ENCODE measurements at places on chromosomes 2 and 18.

DNA sequence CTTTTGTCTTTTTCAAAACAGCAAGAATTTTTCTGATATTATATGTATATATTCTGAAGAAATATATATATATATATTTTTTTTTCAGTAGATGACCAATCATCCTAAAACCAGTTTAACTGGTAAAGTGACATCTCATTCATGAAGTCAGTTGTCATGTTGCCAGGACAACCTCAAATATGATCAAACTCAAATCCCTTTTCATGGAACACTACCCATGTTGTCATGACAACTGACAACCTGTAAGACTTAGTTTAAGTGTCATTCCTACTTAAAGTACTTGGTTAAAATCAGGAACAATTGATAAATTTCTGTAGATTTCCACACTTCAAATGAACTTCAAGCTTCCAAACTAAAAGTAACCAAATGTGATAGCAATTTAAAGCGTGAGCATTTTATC is 101.8 kb upstream of the ERBB4 start:
- no peak for DNase-seq

DNA sequence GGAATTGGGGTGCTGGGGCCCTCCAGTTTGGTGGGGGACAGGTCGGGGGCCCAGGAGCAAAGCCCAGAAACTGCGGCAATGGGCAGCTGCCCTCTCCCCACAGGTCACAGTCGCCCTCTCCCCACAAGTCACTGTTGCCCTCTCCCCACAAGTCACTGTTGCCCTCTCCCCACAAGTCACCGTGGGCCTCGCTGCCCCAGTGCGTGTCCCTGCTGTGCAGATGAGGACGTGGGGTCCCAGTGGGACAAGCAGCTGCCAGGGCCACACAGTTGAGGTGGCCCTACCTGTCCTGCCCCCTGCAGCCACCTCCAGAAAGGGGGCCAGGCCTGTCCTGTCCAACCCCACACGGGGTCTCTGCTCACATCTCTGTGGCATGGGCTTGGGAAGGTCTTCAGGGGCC is 13.0 kb upstream of the AGXT start:
- DNase-seq: no peak

DNA sequence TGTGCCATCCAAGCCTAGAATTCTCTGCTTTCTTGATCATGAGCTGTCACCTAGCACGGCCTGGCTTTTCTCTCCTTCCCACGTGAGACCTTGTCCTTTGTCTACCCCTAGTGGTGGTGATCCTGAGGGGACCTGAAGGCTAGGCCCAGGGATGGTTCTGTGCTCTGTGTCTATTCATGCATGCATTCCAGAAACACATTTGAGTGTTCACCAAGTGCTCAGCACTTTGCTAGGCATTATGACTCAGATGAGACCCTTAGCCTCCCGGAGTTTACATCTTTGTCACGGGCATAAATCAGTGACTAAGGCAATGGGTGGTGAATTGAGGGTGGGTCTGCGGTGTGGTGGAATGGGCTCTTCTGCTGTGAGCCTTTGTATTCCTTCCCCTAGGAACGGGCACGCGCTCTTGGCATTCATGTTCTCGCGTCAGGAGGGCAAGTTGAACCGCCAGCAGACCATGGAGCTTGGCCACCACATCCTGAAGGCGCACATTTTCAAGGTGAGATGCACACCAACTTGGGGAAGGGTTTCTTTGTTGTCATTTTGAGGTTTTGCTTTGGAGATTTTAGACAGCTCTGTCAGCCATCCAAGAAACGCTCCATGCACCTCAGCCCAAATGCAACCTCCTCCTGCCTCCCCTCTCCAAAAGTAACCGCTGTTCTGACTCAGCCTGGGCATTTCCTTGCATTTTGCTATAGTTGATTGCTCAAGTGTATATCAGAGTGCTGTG is 100.9 kb downstream of the WDSUB1 start:
- no peak for DNase-seq

DNA sequence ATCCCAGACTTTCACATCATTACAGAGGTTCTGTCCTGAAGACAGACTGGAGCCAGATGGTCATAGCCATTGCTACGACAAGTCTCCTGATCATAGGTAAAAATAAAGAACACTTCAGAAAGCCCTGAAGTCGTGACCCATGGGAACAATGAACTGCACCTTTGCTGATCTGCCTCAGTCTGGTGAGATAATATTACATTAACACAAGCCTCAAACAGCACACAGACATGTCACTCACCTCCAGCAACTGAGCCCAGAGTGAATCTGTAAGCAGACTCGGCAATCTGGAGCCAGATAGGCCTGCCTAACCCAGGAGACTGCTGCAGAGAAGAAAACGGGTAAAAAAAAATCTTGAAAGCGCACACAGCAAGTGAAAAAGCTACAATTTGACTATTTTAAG is 79.2 kb downstream of the SLC25A12 start:
- no peak for DNase-seq

DNA sequence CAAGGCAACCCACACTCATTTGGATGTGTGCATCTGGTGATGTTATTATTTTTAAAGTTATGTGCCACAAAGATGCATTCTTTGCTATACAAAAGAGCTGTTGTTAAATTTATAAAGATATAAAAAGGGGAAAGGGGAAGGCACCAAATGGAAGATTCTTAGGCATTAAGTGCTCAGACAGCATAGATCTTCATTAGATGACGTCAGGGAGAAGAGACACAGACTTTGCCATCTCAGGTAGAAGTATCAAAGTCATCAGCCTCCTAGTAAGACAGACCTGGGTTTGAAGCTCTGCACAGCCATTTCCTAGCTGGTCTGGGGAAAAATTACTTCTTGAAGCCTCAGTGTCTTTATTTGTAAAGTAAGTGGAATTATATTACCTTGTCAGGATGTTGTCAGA is 1.2 kb upstream of the CLUL1 start:
- no peak for DNase-seq

- DNase-seq: no peak
Observed at GRCh38 chr2:78992807-78993517, 32.5 kb upstream of the REG3G start.

- no peak for DNase-seq
Observed at GRCh38 chr2:176997074-176997791, 215.4 kb upstream of the HNRNPA3 start.

DNA sequence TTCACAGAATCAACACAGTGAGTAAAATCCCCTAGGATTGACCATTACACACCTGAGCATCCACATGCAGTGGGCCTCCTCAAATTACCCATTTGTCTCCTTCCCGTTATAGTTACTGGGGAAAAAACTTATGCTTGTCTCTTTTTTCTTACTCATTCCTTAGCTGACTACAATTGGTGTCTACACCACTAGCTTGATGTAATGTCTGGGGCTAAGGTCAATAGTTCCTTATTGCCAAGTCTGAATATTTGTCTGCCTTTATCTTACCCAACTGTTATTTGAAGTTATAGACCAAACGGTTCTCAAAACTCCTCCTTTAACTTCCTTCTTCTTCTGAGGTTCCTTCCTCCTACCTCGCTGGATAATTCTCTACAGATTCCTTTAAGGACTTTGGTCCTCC is 41.9 kb upstream of the TMEM17 start:
- no peak for DNase-seq

GRCh38 chr2:96815326-96816126 is 542 bp upstream of the CNNM3 start:
- no peak for DNase-seq

DNA sequence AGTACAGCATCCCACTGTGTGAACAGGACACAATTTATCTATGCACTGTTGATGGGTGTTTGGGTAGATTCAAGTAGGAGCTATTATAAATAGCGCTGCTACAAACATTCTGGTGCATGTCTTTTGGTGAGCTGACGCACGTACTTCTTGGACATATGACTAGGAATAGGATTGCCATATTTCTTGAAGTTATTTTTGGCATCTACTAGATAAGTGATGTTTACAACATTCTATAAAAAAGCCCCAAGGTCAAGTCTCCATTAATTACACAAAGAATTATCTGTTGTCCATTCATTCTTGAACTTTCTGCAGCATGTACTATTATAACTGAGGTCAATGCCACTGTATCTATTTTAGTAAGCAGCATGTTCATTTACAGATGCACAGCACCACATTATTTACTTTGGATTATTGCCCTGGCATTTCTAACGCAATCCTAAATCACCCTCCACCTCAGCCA is 225.5 kb upstream of the TMEM200C start:
- DNase-seq: no peak

GRCh38 chr18:43830303-43830702 is 553.0 kb upstream of the SYT4 start:
- no peak for DNase-seq

DNA sequence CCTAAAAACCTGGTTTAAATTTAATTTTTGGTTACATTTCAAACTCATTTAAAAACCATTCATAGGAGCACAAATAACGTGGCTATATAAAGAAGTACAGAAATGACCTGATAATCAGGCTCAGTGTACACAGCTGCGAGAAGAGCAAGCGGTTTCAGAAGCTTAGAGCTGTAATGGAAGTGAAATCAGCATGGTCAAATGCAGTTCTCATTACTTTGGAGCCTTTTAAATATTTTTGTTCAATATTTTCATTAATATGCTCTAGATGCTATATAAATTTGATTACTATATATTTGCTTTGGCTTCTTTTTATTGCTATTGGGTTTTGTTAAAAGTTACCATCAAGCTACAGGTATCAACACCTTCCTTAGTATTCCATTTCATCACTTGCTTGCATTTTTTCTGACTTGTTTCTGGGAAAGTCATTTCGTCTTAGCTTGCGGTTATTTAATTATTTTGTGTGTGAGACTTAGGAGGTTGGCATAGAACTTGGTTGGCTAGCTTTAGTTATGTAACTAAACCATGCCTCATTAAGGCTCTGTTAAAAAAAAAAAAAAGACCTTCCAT is 58.7 kb downstream of the AFTPH start:
- DNase-seq: no peak

Measured in esophagus squamous epithelium (tissue), 5 donors.